H7 (cell line): ENCODE measurements at places on chromosomes 4 and X.

DNA sequence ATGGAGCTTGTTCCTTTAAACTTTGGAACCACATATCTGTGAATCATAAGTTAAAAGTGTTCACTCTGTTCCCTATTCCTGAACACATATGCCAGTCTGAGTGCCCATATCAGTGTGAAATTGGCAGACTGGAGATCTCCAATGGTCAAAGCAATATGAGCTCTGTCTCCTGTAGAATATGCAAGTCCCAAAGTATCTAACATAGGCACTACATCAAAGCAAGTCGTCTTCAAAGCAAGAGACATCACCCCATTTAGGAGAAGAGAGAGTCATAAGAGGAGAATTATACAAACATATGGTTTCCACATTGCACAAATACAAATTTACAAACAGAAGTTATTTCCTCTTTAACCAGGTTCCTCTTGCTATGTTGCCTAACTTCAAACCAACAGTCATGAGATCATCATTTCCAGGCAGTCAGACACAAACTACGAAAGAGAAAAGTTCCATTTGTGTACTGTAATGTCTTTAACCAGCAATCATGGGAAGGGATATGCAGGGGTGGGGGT lies 9.9 kb upstream of the GK start:
- no peak for DNase-seq

DNA sequence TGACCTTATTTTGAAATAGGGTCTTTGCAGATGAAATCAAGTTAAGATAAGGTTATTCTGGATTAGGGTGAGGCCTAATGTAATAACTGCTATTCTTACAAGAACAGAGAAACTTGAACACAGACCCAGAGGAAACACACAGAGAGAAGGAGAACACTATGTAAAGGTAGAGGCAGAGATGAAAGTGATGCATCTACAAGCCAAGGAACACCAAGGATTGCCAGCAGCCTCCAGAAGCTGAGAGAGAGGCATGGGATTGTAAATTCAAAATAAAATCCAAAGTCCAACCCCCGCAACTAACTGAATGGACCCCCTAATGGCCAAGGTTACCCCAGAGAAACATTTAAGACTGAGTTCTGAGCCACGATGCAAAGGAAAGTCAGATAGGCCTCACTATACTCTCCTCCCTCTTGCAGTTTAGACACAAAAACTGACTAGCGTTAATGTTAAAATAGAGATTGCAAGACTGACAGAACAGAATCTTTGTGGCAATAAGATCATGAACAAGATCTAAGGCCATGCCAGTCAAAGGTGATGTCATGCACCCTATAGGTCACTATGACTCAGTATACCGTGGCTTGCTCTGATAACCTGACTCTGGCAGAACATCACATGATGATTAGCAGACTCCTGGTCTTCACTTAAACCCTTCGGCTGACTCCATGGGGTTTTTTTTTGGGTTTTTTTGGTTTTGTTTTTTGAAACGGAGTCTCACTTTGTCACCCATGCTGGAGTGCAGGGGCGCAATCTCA lies 42.9 kb downstream of the DDX60L start:
- no peak for DNase-seq

- DNase-seq, result no peak
These were observed 377.1 kb upstream of the LCORL start for GRCh38 chr4:18398661-18399060.

DNA sequence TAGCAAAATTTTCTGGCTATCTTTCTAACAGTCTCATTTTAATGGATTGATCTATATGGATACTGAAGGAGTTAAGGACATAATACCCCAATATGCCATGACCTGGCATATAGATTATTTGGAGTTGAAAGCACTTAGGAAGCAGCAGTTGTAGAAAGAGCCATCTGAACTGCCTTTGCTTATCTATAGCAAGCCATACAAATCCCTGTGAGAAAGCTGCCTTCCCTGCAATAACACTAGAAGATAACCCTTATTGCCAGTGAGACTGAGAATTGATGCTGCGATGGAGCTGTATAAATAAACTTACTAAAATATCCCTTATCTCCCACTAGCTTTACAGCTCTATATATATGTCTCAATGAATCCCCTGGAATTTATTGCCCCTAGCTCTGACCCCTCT lies 346.3 kb downstream of the TECRL start:
- DNase-seq, result no peak

DNA sequence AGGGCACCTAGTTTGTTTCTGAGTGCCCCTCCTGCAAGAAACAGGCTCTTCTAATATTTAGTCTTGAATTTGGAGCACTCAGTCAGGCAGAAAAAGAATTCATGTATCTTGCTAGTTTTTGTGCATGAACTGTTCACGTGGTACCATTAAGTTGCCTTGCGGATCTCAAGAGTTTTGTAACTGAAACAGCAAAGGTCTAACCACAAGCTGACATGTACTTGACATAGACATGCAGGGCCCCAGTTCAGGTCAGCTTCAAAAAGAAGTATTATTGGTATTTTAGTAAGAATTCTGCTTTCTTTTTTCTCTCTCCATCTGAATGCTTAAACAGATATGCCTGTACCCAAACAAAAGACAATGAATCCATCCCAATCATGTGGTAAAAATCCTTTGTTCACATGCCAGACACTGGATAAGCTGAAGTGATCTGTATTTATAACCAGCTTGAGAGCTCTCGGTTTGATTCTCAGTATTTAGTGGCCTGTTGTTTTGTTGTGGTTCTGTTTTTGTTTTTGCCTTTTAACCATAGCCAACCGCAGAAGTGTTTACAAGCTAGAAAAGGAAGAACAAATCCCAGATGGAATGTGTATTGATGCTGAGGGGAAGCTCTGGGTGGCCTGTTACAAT lies 13.0 kb downstream of the RGN start:
- no peak for DNase-seq

GRCh38 chr4:22502895-22503814 lies 12.7 kb downstream of the ADGRA3 start:
- no peak for DNase-seq

DNA sequence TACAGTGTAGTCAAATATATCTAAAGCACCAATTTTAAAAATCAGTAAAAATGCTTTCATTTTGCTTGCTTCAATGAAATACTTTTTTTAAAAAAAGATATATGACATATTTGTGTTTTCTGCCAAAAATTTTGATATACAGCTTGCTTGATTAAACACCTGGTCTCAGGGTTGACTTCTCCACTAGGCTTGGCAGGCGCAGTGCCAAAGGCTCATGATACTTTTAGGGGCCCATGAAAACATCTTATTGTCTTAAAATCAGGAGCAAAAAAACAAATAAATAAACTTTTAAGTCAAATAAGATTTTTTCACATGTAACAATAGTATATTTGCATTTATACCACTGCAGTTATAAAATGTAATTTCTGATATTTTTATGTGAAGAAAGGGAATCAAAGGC lies 95.6 kb downstream of the ADGRA3 start:
- no peak for DNase-seq

GRCh38 chr4:155529272-155529671 lies 137.4 kb upstream of the GUCY1A1 start:
- DNase-seq, result peak; percentile 26

DNA sequence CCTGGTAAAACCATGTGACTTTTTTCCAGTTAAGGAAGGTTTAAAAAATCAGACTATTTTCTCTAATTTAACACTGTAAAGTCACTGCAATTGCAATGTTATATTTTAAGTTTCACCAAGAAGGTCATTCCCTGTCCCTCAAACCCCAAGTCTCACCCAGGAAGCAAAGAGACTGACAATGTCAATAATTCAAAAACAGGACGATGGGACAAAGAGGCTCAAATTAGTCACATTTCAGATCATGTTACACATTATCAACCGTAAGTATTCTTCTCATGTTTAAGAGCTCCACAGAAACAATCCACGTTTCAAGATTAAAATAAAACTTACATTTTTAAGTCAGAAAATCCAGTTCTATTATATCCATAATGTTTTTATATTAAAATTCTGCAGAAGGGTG lies 13.2 kb downstream of the SHISA3 start:
- no peak for DNase-seq

DNA sequence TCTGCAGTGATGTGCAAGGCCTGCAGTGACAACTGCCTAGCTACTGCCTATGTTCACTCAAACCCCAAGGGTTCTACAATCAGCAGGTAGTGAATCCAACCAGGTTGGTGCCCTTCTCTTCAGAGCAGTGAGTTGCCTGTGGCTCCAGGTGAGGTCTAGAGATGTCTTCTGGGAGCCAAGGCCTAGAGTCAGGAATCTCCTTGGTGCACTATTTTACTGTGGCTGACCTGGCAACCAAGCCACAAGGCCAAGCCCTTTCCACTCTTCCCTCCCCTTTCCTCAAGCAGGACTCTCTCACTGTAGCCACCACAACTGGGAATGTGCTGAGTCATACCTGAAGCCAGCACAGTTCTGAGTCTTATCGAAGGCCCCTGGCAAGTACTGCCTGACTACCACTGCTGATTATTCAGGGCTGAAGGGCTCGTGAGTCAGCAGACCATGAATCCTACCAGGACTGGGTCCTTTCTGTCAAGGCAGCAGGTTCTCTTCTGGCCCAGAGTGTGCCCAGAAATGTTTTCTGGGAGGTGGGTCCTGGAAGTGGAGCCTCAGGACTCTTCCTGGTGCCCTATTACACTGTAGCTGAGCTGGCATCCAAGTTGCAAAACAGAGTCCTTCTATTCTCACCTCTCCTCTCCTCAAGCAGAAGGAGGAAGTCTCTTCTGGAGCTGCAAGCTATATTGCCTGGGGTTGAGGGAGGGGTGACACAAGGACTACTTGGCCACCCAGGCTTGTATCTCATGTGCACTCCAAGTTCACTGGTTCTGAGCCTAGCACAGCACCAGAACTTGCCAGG lies 111.6 kb downstream of the BTC start:
- DNase-seq, result no peak

- no peak for DNase-seq
These were observed 56.5 kb upstream of the NKX1-1 start for GRCh38 chr4:1462768-1463075.

- DNase-seq, result peak; percentile 81
These were observed 76.5 kb upstream of the BCOR start for GRCh38 chrX:40174001-40174853.

- DNase-seq, result no peak
These were observed 132.9 kb downstream of the FRAS1 start for GRCh38 chr4:78190068-78190467.

- DNase-seq, result no peak
These were observed 125.8 kb downstream of the KIT start for GRCh38 chr4:54783402-54784110.

GRCh38 chr4:150381609-150382008 lies 200.3 kb upstream of the MAB21L2 start:
- DNase-seq, result no peak

- DNase-seq, result peak; percentile 43
These were observed 77.3 kb upstream of the NOCT start for GRCh38 chr4:138938366-138938690.

DNA sequence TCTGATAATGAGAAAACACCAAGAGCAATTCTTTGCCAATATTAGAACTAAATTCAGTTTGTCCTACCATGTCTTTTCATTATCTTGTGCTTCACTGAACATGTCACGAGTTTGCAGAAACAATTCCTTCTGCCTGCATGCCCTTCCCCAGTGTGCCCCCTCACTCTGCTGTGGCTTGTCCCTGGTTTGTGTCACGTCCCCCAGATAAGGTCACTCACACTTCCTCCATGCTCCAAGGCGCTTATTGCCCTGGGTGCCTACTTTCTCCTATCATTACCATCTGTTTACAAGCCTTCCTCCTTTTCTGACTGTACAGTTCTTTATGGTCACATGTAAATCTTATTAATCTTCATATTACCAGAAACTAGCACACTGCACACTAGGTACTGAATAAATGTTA lies 394.1 kb downstream of the KCNIP4 start:
- no peak for DNase-seq

DNA sequence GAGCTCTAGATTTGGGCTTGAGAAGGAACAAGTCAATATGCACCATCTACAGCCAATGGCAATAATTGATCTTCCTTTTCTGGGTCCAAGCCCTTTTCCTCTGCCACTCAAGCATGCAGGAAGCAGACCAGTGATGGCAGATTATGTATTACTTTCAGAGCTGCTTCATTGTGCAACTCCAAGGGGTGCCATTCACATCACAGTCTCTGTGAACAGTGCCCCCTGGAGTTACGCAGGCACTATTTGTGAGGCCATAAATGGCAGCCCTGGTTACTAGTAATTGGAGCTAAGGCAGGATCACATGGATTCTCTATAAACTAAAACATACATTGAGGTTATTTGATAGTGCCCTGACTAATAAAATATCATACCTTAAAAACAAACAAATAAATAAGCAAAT lies 313.4 kb upstream of the SLC7A11 start:
- DNase-seq, result peak; percentile 37

- no peak for DNase-seq
These were observed 77.7 kb upstream of the INTU start for GRCh38 chr4:127555106-127555505.

DNA sequence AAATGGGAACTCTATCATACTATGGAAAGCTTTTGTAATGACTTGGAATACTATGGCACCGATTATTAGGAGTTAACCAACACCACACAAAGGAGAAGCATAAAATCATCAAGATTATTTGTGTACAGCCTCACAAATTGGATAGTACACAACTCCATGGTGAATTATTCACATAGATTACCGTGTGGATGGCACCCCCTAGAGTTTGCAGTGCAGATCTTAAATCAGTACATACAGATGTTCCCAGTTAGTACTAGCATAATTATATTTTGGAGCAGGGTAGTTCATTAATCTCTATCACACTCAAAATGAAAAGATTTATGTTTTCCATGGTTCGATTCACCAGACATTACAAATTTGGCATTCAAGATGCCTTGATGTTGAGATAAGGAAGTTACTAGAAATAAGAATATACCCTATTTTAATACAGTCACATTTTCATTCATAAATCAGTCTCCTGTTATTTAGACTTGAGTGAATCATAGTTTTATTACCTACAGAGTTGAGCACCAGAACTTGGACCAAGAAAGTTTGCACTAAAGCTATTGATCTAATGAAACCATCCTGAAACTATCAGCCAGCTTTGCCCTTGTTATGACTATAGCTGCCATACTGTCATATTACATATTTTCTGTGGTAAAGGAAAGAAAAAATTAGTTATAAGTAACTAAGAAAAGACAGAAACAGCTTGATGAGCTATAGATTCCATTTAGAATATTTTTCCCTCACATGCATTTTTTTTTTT lies 531.8 kb downstream of the GLUD2 start:
- DNase-seq, result no peak

- peak; percentile 78 for DNase-seq
These were observed 560 bp upstream of the TMSB4X start for GRCh38 chrX:12974305-12974795.

DNA sequence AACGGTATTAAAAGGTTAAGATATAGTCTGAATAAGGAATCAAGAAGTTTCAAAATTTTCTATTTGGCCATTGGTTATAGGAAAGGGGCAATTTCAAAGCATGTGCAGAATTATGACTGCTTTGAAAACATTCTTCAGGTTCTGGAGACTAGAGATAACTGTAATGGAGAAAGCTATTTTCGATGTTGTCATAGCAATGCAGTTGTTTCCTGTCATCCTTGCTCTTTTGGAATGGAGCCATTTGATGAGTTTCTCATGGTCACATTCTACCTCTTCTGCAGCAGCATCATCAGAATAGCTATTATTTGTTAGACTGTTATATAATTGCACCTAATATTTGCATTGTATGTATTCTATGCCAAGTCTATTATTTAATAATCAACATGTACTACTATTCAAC lies 368.2 kb upstream of the NR3C2 start:
- no peak for DNase-seq

- no peak for DNase-seq
These were observed 20.5 kb downstream of the SPIN4 start for GRCh38 chrX:63330681-63331080.

GRCh38 chrX:43000121-43000520 lies 222.2 kb upstream of the PPP1R2C start:
- DNase-seq, result no peak
